Heart left ventricle (tissue), 16 donors: ENCODE measurements at places on chromosomes 16 and 17. TPM values are rescaled to one million over a fixed set of nuclear protein-coding genes. Genes with fewer than 3 reads are reported as not detected.

DNA sequence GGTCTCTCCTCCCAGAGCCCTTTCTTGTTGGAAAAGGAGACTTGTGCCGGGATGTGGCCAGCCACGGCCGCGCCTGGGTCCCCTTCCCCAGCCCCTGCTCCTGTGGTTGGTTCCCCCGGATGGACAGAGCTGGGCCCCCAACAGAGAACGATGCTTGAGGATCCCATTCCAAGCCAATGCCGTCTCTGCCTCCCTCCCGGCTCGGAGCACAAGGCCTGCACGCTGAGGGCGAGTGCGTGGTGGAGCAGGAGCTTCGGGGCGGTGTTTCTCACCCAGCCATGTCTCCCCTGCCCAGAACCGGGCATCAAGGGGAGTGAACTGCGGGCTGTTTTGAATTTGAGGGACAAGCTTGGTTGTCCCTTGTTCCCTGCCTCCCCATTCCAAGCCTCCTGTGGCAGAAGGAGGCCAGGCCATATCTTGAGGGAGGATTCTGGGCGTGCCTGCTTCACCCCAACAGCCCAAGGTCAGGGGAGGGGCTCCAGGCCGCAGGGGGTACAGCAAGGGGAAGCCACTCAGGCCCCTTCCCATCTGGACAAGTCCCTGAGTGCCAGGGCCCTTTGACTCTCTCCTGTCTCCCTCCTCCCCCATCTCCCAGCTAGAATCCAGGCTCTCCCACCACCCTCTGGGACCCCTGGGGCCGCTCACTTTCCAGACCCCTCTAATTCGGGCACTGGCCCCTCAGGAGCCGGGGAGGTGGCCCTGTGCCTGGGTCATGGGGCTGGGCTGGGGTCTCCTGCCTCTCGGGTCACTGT lies 43.6 kb downstream of the SOCS3 start:
- H3K27me3 ChIP-seq = no peaks in the 10 kb centered on the region
- H3K27ac ChIP-seq = peak overlapping the region; percentile 78
- peaks cover 32% of the 10 kb centered on the region for H3K4me1 ChIP-seq
- H3K36me3 ChIP-seq = no peaks in the 10 kb centered on the region

GRCh38 chr16:53121043-53121620 lies 66.3 kb downstream of the CHD9 start:
- H3K36me3 ChIP-seq = peaks cover 6% of the 10 kb centered on the region
- H3K4me1 ChIP-seq = no peaks in the 10 kb centered on the region
- DNase-seq = no peak
- H3K27me3 ChIP-seq = no peaks in the 10 kb centered on the region
- peak overlapping the region; percentile 63 for H3K27ac ChIP-seq
- no peak overlapping the region for H3K4me3 ChIP-seq

DNA sequence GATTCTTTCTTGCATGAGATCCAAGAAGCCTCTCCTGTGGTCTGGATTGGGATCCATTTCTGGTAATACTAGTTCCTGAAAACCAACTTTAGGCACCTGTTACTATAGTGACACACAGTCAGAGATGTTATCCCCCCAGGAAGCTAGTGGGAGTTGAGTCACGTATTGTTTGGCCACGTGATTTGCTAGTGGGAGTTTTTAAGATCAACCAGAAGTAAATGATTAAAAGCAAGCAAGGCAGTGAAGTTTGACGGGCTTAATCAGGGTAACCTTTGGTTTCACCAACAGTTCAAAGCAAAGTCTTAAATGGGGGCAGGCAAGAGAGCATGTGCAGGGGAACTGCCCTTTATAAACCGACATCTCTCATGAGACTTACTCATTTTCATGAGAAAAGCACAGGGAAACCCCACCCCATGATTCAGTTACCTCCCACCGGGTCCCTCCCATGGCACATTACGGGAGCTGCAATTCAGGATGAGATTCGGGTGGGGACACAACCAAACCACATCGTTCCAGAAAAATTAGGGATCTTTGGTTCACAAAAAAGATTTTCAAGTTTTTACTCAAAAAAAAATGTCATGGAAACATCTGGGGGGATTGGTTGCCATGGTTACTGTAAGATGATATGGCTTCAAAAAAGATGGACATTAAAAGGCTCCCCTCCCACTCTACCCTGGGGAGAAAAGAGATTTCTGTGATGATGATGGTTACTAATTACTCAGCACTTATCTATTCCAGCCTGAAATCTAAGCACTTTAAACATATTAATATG lies 483.1 kb upstream of the ERCC4 start:
- DNase-seq = no peak
- no peaks in the 10 kb centered on the region for H3K36me3 ChIP-seq
- no peaks in the 10 kb centered on the region for H3K27me3 ChIP-seq
- H3K27ac ChIP-seq = no peak overlapping the region
- no peaks in the 10 kb centered on the region for H3K4me1 ChIP-seq

DNA sequence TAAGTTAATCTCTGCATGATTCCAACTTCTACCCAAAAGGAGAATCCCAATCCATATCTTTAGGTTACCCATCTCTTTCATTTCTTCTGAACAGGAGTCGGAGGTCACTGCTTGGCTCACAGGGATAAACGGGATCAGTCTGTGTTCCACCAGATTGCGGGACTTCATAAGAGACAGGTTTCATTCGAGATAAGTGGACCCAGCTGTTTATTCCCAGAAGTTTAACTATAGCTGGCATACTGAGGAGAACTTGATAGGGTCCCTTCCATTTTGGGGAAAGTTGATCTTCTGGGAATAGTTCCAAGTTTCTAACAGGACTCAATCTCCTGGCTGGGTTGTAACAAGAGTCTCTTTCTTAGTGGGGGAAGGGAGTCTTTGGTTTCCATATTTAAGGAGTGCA lies 45.4 kb upstream of the ARL4D start:
- no peaks in the 10 kb centered on the region for H3K36me3 ChIP-seq
- DNase-seq = no peak
- no peak overlapping the region for H3K4me3 ChIP-seq
- H3K27me3 ChIP-seq = no peaks in the 10 kb centered on the region
- no peak overlapping the region for H3K27ac ChIP-seq

- peak; percentile 41 for DNase-seq
- no peaks in the 10 kb centered on the region for H3K27me3 ChIP-seq
- no peak overlapping the region for H3K27ac ChIP-seq
Measured at GRCh38 chr17:57121308-57122042, 36.4 kb downstream of the AKAP1 start.

DNA sequence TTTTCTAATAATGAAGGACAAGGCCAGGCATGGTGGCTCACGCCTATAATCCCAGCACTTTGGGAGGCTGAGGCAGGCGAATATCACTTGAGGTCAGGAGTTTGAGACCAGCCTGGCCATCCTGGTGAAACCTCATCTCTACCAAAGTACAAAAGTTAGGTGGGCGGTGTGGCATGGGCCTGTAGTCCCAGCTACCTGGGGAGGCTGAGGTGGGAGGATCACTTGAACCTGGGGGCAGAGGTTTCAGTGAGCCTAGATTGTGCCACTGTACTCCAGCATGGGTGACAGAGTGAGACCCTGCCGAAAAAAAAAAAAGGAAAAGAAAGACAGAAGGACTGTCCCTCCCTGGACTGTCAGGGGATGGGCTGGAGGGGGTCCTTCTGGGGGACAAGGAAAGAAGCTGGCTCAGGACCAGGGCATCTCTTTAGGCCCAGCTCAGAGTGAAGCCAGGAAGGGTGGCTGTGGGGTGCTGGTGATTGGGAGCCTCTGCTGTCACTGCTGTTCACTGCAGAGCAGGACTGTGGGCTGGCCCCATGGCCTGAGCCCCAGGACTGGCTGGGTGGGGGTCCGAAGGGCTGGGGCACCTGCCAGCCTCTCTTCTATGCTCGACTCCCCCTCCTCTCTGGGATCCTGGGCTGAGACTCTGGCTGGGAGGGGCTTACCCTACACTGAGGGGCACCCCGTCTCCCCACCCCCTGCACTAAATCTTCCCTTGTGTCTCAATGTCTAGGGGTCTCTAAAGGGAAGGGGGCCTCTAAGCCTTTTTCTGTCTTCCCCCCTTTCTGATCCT lies 909 bp upstream of the ARHGAP23 start:
- DNase-seq = no peak
- no peaks in the 10 kb centered on the region for H3K36me3 ChIP-seq
- no peaks in the 10 kb centered on the region for H3K27me3 ChIP-seq
- peaks cover 70% of the 10 kb centered on the region for H3K4me1 ChIP-seq

DNA sequence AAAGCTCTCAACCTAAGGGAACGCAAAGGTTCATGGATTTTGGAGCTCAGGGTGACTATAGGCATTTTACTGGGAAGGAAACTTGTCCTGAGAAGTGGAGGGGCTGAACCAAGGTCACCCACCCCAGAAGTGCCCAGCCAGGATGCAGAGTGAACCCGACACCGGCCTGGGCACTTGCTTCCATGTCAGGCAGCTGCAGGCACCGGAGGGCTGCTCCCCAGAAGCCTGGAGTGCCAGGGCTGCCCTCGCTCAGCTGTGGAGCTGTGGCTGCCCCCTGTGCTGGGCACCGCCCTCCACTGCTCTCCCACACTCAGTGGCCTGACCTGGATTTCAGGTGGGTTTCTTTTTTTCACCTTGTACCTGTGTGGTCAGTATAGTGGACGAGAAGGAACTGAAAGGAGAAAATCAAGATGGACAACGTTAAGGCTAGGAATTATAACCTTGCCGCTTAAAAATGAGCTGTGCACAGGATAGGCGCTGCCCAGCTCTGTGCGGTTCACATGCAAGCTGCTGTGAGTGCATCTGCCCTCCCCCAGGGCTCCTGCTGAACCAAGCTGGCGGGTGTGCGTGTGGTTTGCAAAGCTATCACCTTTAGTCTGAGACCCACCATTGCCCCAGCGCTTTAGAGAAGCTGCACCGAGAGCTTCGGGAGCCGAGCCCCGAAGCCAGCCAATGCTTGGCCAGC lies 2.2 kb downstream of the MAPK8IP3 start:
- H3K36me3 ChIP-seq = peaks cover 4% of the 10 kb centered on the region
- peak overlapping the region; percentile 40 for H3K4me3 ChIP-seq
- H3K4me1 ChIP-seq = peaks cover 20% of the 10 kb centered on the region
- DNase-seq = no peak
- peak overlapping the region; percentile 75 for H3K27ac ChIP-seq

DNA sequence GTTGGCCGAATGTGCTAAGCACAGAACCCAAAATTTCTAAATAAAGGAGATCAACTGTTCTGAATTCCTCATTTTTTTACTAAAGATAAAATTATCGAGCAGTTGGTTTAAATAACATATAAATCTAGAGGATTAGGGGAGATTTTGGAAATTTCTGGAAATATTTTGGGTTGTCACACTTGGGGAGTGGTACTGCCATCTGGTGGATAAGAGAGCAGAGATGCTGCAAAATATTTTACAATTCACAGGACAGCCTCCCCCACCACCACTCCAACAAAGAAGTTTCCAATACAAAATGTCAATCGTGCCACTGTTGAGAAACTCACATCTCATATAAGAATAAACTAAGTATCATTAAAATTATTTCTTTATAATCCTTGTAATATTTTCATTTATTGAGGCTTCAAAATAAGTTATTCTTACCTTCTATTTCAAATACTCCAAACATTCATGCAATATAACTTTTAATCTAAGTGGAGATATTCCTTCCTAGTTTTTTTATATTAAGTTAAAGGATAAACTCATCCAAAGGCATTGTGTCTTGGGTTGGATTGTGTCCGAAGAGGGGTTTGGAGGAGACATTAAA lies 17.0 kb upstream of the ABCA8 start:
- no peak overlapping the region for H3K27ac ChIP-seq
- H3K4me3 ChIP-seq = no peak overlapping the region
- DNase-seq = no peak
- H3K27me3 ChIP-seq = no peaks in the 10 kb centered on the region
- no peaks in the 10 kb centered on the region for H3K4me1 ChIP-seq
- peaks cover 19% of the 10 kb centered on the region for H3K36me3 ChIP-seq

DNA sequence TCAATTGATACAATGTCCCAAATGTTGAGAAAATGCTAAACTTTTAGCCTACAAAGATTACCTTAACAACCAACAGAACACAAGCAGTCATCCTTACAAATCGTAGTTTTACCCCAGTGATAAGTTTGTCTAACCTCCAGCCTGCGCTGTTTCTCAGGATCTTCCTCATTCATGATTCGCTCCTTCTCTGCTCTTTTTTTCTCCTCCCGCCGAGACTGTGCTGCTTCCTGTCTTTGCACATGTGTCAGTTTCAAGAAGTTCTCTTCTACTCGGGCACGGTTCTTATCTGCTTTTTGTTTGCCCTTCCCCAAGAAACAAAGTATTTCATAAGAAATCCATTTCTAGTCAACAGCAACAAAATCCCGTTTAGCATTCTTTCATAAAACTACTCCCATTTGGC lies 10.2 kb upstream of the STRADA start:
- H3K27me3 ChIP-seq = no peaks in the 10 kb centered on the region
- no peak overlapping the region for H3K4me3 ChIP-seq
- H3K36me3 ChIP-seq = peaks cover 100% of the 10 kb centered on the region

DNA sequence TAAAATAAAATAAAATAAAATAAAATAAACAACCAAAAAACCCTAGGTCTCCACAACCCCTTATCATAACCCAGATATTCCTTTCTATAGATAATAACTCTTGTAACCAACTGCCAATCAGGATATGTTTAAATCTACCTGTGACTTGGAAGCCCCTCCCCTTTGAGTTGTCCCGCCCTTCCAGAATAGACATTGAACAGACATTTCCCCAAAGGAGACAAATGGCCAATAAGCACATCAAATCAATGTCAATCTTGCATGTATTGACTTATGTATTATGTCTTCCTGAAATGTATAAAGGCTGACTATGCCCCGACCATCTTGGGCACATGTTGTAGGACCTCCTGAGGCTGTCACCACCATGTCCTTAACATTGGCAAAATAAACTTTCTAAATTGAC lies 1.5 kb upstream of the MAPK7 start:
- peaks cover 18% of the 10 kb centered on the region for H3K4me1 ChIP-seq
- no peak for DNase-seq
- peaks cover 22% of the 10 kb centered on the region for H3K36me3 ChIP-seq
- peak overlapping the region; percentile 96 for H3K27ac ChIP-seq
- no peaks in the 10 kb centered on the region for H3K27me3 ChIP-seq

DNA sequence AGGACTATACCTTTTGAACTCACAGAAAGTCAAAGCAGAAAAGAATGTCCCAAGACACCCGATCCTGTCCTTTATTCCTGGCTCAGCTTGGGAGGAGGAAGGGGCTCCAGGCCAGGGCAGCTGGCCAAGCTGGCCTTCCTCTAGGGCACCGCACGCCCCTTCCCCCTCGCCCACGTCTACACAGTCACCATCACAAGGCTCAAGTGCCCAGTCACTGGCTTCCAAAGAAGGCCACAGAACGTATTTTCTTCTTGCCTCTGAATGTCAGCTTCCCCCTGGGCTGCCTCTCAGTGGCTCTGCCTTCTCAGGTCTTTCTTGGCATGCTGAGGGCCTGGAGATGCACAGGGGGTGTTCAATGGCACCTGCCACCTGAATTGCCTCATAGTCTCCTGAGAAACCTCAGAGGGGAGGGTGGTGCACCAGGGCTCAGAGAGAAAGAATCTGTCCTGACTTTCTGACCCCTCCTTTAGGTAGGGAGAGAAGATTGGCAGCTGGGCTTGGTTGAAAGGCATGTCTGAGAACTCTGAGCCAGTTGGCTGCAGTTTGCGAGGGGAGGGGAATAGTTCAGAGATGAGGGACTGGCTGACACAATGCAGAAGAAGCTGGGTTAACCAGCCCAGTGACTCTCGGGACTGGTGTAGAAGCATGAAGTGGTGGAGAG lies 2.1 kb downstream of the DHRS11 start:
- DNase-seq = no peak
- H3K27me3 ChIP-seq = no peaks in the 10 kb centered on the region
- H3K4me1 ChIP-seq = peaks cover 22% of the 10 kb centered on the region
- peaks cover 6% of the 10 kb centered on the region for H3K36me3 ChIP-seq
- no peak overlapping the region for H3K4me3 ChIP-seq

- peaks cover 99% of the 10 kb centered on the region for H3K27me3 ChIP-seq
- H3K4me3 ChIP-seq = no peak overlapping the region
- no peak for DNase-seq
- H3K4me1 ChIP-seq = peaks cover 63% of the 10 kb centered on the region
Measured at GRCh38 chr17:36931697-36932382, 5.4 kb upstream of the LHX1 start.

PDILT gene
- not detected for total RNA-seq
